ENCODE measurements at places on chromosomes 4 and X. TPM values are rescaled to one million over a fixed set of nuclear protein-coding genes. Genes with fewer than 3 reads are reported as not detected.
A peak's percentile ranks its signal among the peaks of the same experiment; 100 is the strongest.

GRCh38 chrX:100328351-100328750, 81.7 kb downstream of the PCDH19 start:
- no peaks in the 10 kb centered on the region for H3K4me1 ChIP-seq
- H3K27ac ChIP-seq = no peak overlapping the region
- H3K36me3 ChIP-seq = no peaks in the 10 kb centered on the region
- peaks cover 15% of the 10 kb centered on the region for H3K27me3 ChIP-seq
- no peak for DNase-seq

GRCh38 chrX:42070866-42071265, 147.5 kb upstream of the CASK start:
- no peaks in the 10 kb centered on the region for H3K4me1 ChIP-seq
- no peak for DNase-seq
- H3K4me3 ChIP-seq = no peak overlapping the region
- H3K27me3 ChIP-seq = peaks cover 8% of the 10 kb centered on the region
- H3K27ac ChIP-seq = no peak overlapping the region

Gene CT45A5
- polyA plus RNA-seq = not detected

- no peaks in the 10 kb centered on the region for H3K27me3 ChIP-seq
- peak; percentile 51 for DNase-seq
- H3K36me3 ChIP-seq = no peaks in the 10 kb centered on the region
Measured at GRCh38 chr4:87679449-87680169, 29.5 kb downstream of the DMP1 start.

GRCh38 chr4:163565226-163566135, 71.0 kb downstream of the TMA16 start:
- H3K36me3 ChIP-seq = no peaks in the 10 kb centered on the region
- no peak for DNase-seq
- no peak overlapping the region for H3K27ac ChIP-seq
- H3K27me3 ChIP-seq = no peaks in the 10 kb centered on the region
- no peaks in the 10 kb centered on the region for H3K4me1 ChIP-seq

DNA sequence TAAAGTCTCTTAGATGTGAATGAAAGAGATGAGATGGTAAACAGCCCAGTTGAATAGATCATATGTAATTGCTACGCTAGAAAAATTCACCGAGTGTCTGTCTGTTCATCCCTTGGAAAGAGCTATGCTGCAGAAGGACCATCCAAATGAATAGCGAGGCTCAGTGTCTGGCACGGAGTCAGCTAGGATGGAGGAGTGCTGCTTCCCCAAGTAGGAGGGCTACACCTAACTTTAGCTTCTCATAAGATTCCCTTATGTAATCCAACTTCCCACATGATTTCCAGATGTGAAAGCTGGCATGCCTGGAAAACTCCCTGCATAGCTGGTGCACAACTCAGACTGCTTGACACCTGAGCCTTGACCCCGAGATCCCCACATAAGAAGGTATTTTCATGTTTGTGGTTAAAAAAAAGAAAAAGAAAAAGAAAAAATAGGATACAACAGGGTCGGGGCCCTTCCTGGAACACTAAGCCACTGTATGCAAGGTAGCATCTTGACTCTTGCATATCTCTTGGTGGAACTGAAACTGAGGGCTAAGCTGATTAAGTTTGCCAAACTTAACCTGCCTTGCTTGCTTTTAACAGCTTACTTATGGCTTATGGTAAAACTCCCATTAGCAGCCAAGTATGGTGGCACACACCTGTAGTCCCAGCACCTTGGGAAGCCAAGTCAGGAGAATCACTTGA, 82.3 kb downstream of the FREM3 start:
- no peaks in the 10 kb centered on the region for H3K4me1 ChIP-seq
- H3K27me3 ChIP-seq = no peaks in the 10 kb centered on the region
- DNase-seq = no peak
- H3K27ac ChIP-seq = no peak overlapping the region
- H3K4me3 ChIP-seq = no peak overlapping the region

GRCh38 chr4:147651563-147651962, 32.4 kb downstream of the PRMT9 start:
- DNase-seq = no peak
- H3K4me3 ChIP-seq = no peak overlapping the region
- no peak overlapping the region for H3K27ac ChIP-seq
- peaks cover 5% of the 10 kb centered on the region for H3K36me3 ChIP-seq
- peaks cover 1% of the 10 kb centered on the region for H3K4me1 ChIP-seq
- no peaks in the 10 kb centered on the region for H3K27me3 ChIP-seq

DNA sequence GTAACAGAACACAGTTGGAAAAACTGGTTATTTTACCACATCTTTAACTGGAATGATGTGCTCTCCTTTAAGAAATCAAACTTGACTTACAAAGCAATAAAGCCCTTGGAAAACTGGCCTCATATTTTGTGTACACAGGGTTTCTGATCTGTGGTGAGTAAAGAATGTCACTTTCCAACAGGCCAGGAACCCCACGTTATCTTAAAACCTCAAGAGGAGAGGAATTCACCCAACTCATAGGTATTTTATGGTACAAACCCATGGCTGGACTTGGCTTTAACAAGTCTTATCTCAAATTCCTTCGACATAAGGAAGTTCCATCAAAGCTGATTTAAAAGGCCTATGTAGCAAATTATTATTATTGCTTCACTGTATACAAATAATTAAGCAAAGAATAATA, 1735.1 kb downstream of the PCDH7 start:
- no peaks in the 10 kb centered on the region for H3K36me3 ChIP-seq
- H3K27ac ChIP-seq = no peak overlapping the region
- no peaks in the 10 kb centered on the region for H3K27me3 ChIP-seq
- no peak for DNase-seq
- H3K4me3 ChIP-seq = no peak overlapping the region

GRCh38 chrX:15745179-15745578, 7.1 kb downstream of the CA5B start:
- no peak overlapping the region for H3K27ac ChIP-seq
- H3K4me1 ChIP-seq = peaks cover 17% of the 10 kb centered on the region
- no peak overlapping the region for H3K4me3 ChIP-seq
- no peaks in the 10 kb centered on the region for H3K36me3 ChIP-seq
- H3K27me3 ChIP-seq = no peaks in the 10 kb centered on the region

GRCh38 chr4:40262077-40262528, 65.3 kb downstream of the RHOH start:
- H3K4me1 ChIP-seq = no peaks in the 10 kb centered on the region
- no peaks in the 10 kb centered on the region for H3K27me3 ChIP-seq
- H3K27ac ChIP-seq = no peak overlapping the region
- no peak overlapping the region for H3K4me3 ChIP-seq
- no peaks in the 10 kb centered on the region for H3K36me3 ChIP-seq
- DNase-seq = no peak

- no peaks in the 10 kb centered on the region for H3K36me3 ChIP-seq
- no peak for DNase-seq
- no peak overlapping the region for H3K27ac ChIP-seq
- H3K4me3 ChIP-seq = no peak overlapping the region
- peaks cover 5% of the 10 kb centered on the region for H3K27me3 ChIP-seq
Measured at GRCh38 chr4:6556263-6556662, 18.7 kb upstream of the MAN2B2 start.

DNA sequence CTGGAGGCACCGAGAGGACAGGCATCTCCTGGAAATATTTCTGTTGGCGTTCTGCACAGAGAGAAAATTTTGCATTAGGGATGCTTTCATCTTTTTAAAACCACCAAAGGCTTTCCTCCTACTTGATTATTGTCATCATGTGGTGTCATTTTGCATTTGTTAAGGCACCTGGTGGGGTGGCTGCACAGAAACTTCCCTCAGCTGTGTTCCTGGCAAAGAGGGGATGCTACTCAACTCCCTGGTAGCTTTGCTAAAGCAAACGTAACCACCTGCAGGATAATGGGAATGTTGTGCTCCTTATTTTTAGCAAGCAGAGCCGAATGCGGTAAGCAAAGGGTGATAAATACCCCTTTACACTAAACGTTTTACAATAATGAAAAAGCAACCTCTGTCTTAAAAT, 229.8 kb downstream of the STIM2 start:
- no peaks in the 10 kb centered on the region for H3K4me1 ChIP-seq
- H3K4me3 ChIP-seq = no peak overlapping the region

- H3K36me3 ChIP-seq = no peaks in the 10 kb centered on the region
- H3K27ac ChIP-seq = no peak overlapping the region
- no peak for DNase-seq
- H3K27me3 ChIP-seq = no peaks in the 10 kb centered on the region
Measured at GRCh38 chrX:154979629-154980028, 42.9 kb downstream of the F8 start.

DNA sequence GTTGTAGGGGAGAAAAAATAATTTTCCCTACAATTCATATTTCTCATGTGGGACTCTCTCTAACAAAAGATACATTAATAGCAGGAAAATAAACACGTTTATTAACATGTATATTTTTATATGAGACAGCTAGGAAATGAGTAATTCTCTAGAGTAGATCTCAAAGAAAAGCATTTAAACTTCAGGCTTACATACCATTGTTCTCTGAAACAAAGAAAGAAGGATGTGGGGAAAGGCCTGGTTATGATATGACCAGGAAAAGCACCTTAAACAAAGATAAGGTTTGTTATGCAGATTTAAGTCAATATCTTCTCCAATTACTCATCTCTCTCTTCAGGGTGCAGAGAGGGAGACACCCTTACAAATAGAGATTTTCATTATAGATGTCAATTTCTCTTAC, 131.3 kb downstream of the SLC7A11 start:
- no peak overlapping the region for H3K4me3 ChIP-seq
- no peak overlapping the region for H3K27ac ChIP-seq
- no peak for DNase-seq
- no peaks in the 10 kb centered on the region for H3K4me1 ChIP-seq
- H3K27me3 ChIP-seq = no peaks in the 10 kb centered on the region
- no peaks in the 10 kb centered on the region for H3K36me3 ChIP-seq

- no peak for DNase-seq
- H3K27me3 ChIP-seq = no peaks in the 10 kb centered on the region
- no peak overlapping the region for H3K4me3 ChIP-seq
Measured at GRCh38 chr4:83146841-83147240, 32.3 kb upstream of the PLAC8 start.

Measured in adrenal gland (tissue), 19 donors.